ENCODE measurements at places on chromosomes 11 and 22.

DNA sequence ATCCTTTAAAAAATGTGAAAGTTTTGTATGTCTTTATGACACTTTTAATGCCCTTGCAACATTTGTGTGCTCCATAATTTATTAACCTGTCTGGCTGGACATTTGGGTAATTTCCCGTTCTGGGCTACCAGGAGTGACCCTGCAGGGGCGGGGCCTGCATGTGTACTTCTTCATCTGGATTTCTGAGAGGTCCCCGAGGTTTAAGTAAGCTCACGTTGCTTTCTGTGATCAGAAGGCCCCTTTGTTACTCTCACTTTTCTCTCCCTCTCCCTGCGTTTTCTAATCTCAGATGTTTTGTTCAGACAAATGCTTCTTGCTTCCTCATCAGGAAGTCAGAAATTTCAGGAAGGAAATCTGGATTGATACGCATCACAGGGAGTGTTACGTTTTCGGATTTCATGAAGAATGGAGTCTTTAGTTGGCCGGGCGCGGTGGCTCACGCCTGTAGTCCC is 78.9 kb upstream of the CRYBB3 start:
- no peak for ATAC-seq

- ATAC-seq = no peak
These were observed 5.4 kb downstream of the POU2AF2 start for GRCh38 chr11:111250936-111251335.

GRCh38 chr22:38839686-38840085 is 4.1 kb downstream of the NPTXR start:
- no peak for ATAC-seq

GRCh38 chr22:33577862-33578411 is 342.3 kb downstream of the LARGE1 start:
- ATAC-seq = no peak

DNA sequence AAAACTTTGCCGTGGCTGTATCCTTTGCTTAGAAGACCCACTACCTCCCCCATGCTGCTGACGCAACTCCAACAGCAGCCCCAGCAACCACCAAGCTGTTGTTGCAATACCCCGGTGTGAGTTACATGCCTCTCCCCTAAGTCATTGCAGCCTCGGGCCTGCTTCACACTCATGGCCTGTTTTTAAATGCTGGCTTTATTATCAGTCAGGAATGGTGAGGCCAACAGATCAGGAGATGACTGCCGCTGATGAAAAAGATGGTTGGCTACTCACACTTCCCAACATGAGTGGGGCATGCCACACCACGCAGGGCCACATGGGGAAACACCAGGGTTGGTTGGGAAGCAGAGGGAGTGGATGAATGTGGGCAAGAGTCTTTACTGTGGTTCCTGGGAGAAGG is 171.5 kb upstream of the SYT13 start:
- no peak for ATAC-seq

GRCh38 chr11:106159836-106160235 is 82.4 kb downstream of the AASDHPPT start:
- no peak for ATAC-seq
